ENCODE measurements at places on chromosomes 2 and 18. TPM values are rescaled to one million over a fixed set of nuclear protein-coding genes. Genes with fewer than 3 reads are reported as not detected.

SERPINB12 gene
- not detected for total RNA-seq

RAMP1 gene
- total RNA-seq: 168 TPM

GALNT14 gene
- total RNA-seq: 0.14 TPM

THADA gene
- 15.4 TPM for total RNA-seq

SRD5A2 gene
- not detected for total RNA-seq

CBLN2 gene
- not detected for total RNA-seq

- no peaks in the 10 kb centered on the region for H3K36me3 ChIP-seq
- DNase-seq: no peak
- H3K27ac ChIP-seq: no peak overlapping the region
Observed at GRCh38 chr2:12340164-12340563, 376.6 kb upstream of the TRIB2 start.

DNA sequence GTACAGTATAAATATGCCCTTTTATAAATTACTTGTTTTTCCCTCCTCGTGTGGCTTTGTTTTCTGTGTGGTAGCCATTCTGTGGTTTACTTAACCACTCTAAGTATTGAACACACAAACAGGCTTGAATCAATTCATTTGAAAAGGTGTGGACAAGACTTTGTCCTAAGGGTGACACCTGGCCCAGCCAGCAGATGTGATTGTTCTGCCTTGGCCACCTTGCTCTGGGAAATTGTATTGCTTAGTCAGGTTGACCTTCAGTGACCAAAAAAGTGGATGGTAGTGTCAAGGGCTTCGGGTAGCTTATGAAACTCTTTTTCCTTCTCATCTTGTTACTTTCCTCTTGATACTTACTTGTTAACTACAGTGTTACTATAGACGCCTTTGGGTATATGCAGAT is 61.9 kb downstream of the DGKD start:
- peaks cover 66% of the 10 kb centered on the region for H3K4me1 ChIP-seq
- no peak overlapping the region for H3K4me3 ChIP-seq
- H3K27me3 ChIP-seq: no peaks in the 10 kb centered on the region
- H3K27ac ChIP-seq: peak overlapping the region; percentile 80
- DNase-seq: no peak
- no peaks in the 10 kb centered on the region for H3K36me3 ChIP-seq

DNA sequence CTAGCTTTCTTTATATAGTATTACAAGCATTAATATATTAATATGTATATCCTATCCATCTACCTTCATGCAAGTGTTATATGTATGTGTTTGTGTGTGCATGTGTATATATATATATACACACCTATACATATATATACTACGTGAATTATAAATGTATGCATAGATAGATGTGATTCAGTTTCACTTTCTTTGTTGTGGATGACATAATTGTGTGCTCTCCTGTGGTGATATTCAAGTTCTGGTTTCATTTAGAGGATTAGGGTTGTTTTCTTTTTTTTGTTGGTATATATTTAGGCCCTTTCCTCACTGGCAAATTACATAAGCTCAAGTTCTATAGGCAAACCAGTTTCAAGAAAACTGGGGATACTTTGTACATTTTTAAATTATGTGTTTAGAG is 225.7 kb upstream of the FANCL start:
- H3K4me3 ChIP-seq: no peak overlapping the region
- H3K4me1 ChIP-seq: no peaks in the 10 kb centered on the region
- no peak overlapping the region for H3K27ac ChIP-seq

- H3K4me1 ChIP-seq: peaks cover 24% of the 10 kb centered on the region
- no peaks in the 10 kb centered on the region for H3K27me3 ChIP-seq
- peak; percentile 60 for DNase-seq
- no peak overlapping the region for H3K4me3 ChIP-seq
- peak overlapping the region; percentile 55 for H3K27ac ChIP-seq
Observed at GRCh38 chr18:48902856-48903601, 47.7 kb downstream of the SMAD7 start.

DNA sequence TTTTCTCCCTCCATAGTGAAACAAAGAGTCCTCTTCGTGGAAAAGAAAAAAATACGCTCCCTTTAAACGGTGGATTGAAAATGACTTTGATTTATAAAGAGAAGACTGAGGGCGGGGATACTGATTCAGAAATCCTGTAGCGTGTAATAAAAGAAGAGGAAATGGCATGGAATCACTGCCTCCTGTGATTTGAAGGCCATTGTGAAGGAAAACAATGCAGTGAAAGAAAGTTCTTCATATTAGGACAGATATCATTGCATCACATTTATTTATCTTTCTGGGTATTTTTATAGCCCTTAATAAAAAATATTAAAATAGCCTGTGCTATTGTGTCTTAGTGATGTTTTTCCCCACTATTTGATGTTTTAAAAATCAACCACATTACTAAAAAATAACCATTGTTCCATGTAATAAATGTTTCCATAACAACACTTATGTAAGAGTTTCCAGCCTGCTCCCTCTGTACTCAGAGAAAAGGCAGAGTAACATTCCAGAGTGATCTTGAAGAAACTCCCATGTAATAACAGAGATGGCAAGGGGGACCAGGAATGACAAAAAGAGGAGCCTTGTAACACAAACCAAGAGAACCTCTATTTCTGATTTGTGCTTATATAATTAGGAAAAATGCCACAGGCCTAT is 8.0 kb downstream of the MRPL33 start:
- H3K27me3 ChIP-seq: no peaks in the 10 kb centered on the region
- H3K27ac ChIP-seq: peak overlapping the region; percentile 98
- no peak overlapping the region for H3K4me3 ChIP-seq
- DNase-seq: no peak

Measured in left ventricle myocardium inferior (tissue), 1 donor.